ENCODE measurements at places on chromosomes 4 and X. TPM values are rescaled to one million over a fixed set of nuclear protein-coding genes. Genes with fewer than 3 reads are reported as not detected.

DNA sequence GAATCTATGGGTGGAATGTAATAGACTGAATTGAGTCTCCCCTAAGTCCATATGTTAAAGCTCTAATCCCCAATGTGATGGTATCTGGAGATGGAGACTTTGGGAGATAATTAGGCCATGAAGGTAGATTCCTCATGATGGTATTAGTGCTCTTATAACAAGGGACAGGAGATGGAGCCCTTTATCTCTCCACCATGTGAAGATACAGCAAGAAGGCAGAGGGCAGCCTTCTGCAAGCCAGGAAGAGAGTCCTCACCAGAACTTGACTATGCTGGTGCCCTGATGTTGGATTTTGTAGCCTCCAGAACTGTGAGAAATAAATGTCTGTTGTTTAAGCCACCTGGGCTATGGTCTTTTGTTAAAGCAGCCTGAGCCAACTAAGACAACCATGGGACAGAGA lies 76.4 kb upstream of the F8A3 start:
- DNase-seq, result no peak

DNA sequence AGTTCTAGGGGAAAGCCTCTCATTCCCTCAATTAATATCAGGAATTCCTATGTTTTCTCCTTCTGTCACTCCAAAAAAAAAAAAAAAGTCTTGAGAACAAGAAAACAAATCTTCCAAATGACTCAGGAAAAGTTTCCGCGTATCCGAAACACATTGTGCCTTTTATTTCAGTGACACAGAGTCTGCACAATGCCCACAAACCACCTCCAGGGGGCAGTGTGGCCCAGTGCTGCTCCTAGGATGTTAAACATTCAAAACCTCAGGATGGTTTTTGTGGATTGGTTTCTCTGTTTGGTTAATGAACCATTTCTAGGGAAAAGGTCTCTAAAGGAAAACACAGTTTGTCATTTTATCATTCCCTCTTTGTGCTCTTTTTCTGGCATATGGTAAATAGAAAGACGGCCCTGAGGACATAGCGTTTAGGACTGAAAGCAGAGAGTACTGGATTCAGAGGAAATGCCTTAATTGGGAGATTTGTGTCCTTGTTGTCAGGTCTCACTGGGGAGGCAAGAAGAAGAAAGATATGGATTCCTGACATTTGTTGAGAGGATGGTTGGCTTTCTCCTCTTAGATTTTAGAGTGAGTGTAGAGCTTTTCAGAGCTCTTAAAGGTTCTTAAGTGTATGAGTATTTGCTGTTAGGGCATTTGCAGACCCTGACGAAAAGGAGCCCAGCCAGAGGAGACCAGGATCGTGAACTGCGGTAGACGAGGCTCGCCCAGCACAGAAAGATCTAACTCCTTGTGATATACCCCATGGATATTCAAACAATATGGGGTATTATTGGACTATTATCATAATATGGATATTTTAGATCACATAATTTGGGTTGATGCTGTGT lies 65.7 kb upstream of the MAP9 start:
- DNase-seq, result peak; percentile 87

DNA sequence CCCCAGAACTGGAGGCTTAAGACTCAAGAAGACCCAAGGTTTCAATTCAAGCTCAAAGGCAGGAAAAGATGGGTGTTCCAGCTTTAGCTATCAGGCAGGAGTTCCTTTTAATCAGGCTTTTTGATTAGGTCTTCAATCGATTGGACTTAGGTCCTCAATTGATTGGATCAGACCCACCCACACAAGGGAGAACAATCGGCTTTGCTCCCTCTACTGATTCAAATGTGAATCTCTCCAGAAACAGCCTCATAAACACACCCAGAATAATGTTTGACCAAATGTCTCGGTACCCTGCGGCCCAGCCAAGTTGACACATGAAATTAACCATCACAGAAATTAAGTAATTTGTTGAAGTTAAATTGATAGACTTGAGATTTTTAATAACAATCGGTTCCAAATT lies 917.1 kb upstream of the FTHL17 start:
- no peak for DNase-seq

Gene PASD1
- not detected for total RNA-seq

Gene PHKA1
- total RNA-seq, result 3.1 TPM

- DNase-seq, result no peak
These were observed 56.4 kb downstream of the PDGFC start for GRCh38 chr4:156915221-156915620.

- DNase-seq, result no peak
These were observed 25.4 kb downstream of the RBPJ start for GRCh38 chr4:26346203-26346620.

- no peak for DNase-seq
These were observed 127.5 kb upstream of the OTUD4 start for GRCh38 chr4:145307763-145308430.

- DNase-seq, result no peak
These were observed 36.3 kb downstream of the DTHD1 start for GRCh38 chr4:36317721-36318120.

DNA sequence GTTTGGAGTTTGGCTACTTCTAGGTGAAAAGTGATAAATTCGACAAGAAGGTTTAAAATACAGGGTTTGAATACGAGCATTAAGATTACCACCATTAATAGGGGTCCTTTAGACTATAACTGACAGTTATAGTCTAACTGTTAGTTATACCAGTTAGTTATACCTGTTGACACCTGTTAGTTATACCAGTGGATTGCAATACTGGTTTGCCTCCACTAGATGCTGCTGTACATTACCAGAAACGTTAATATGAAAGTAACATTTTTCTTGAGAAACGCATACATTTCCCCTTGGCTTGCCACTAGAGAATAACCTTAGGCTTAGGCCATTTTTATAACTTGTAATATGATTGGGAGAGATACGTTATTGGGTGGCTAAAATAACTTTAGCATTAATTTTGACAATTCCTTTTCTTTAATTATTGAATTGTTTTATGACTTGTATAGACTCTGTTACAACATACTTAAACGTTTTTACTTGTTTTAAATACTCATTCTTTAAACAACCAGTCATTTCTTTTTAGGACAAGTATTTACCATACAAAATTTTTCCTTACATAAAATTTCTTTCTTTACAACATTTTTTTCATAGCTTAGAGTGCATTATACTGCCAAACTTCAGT lies 911.2 kb downstream of the FSTL5 start:
- no peak for DNase-seq

DNA sequence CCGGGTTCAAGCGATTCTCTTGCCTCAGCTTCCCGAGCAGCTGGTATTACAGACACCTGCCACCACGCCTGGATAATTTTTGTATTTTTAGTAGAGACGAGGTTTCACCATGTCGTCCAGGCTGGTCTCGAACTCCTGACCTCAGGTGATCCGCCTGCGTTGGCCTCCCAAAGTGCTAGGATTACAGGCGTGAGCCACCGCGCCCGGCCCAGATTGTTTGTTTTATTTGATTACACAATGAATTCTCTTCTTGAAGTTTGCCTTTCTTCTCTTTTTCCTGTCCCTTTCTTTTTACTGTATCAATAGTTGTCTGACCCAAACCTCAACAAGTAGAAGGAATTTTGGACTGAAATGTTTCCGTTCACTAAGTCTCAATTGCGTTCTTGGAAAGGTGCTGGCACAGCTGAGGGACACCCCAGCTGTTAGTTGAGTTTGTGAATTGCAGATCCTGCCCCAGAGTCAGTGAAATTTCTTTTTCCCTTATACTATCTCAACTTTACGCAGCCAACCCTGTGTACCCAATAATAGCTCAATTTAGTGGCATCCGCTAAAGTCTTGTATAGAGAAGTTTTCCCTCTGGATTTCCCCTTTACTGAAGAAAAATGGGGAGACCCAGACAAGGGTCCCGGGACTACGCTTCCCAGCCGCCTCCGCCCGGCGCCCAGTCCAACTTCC lies 639 bp upstream of the MTM1 start:
- no peak for DNase-seq

- DNase-seq, result no peak
These were observed 159.7 kb downstream of the ARHGAP10 start for GRCh38 chr4:147891476-147892115.

GRCh38 chrX:10379878-10380277 lies 223.1 kb downstream of the CLCN4 start:
- DNase-seq, result no peak

GRCh38 chr4:26084414-26084813 lies 170.4 kb downstream of the SMIM20 start:
- DNase-seq, result no peak

Gene INPP4B
- total RNA-seq, result 2.4 TPM

DNA sequence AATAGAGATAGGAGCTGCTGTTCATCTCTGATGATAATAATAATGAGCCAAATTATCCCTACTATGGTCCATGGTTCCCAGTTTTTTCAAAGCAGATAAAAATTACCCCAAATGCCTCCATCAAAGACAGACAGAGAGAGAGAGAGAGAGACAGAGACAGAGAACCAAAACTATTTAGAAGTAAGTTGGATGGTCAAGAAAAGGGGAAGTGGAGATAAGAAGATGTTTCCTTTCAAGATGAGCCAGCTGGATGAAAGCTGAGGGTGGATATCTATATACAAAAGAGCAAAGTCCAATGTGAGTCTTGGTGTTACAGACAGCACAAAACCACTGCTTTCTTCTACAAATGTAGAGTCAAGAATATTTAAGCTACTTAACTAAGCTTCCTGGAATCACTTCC lies 173.9 kb downstream of the GRIA3 start:
- DNase-seq, result no peak

Gene MAGEB1
- not detected for total RNA-seq

DNA sequence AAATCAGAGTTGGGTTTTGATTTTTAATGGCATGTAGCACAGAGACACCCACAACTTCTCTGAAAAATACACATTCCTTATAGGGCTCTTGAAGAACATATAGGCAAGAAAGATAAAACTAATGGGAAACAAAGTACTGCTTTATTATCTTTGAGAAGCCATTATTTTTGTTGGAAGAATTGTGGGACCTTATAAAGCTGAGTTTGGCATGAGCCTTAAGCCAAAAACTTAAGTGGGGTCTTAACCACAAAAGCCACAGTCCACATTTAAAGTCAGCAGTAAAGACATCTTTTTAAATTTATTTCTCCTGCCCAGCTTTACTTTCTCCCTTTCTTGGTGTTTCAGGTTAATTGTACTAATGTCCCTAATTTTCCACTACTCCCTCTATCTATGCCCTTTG lies 1297.3 kb downstream of the C4orf33 start:
- no peak for DNase-seq

- DNase-seq, result no peak
These were observed 752.9 kb downstream of the RAPGEF2 start for GRCh38 chr4:159855731-159856130.

Gene NDST4
- 5.6 TPM for total RNA-seq

Gene SRPK3
- total RNA-seq, result not detected

DNA sequence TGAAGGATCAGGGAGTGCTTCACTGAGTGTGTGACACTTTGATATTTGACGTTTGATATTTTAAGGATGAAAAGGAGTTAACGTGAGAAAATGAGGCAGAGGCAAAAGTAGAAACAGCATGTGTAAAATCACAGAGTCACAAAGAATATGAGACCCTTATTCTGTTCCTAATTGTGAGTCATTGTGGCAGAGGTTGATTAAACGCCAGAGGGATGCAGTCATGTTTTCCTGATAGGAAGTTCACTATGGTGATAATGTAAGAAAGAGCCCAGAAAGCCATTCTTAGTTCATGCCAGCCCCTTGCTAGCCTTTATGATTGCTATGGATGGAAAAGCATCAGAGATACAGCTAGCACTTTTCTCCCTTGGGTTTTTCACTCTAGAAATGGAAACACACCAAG lies 33.5 kb upstream of the IGSF1 start:
- DNase-seq, result no peak

DNA sequence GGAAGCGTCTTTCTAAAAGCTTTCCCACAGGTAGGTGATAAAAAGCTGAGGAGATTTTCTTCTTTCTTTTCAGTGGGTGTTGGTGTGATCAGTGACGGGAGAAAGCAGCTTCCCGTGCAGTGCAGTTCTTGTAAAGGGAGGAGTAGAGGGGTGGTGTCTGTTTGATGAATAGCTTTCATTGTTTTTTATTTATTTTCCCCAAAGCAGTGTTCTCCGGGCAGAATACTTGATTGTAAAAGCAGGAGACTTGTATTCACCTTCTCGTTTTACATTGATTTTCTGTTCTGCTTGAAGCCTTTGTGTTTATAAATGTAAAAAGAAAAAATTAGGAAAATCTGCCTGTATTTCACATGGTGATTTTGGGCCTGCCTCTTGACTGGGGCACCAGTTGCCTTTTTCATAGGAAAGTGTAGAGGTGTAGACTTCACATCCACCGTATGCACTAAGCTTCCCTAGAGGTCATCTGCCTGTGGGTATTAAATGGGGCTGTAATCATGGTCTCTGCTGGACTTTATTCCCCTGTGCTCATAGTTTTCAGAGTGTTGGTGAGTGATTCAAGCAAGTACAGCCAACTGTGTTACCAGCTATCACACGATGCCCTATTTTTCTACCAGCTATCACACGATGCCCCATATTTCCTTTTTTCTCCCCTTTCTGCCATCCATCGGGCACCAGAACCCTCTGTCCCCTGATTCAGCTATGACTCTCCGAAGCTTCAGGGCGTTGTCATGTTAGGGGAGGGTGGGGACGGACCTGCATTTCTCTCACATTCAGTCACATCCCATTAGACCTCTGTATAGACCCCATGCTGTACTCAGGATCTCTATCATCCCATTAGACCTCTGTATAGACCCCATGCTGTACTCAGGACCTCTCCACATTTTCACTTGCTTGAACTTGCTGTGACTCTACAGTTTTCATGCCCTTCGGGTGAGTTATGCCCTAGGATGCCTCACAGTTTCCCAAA lies 526.5 kb downstream of the TRIML1 start:
- DNase-seq, result no peak

DNA sequence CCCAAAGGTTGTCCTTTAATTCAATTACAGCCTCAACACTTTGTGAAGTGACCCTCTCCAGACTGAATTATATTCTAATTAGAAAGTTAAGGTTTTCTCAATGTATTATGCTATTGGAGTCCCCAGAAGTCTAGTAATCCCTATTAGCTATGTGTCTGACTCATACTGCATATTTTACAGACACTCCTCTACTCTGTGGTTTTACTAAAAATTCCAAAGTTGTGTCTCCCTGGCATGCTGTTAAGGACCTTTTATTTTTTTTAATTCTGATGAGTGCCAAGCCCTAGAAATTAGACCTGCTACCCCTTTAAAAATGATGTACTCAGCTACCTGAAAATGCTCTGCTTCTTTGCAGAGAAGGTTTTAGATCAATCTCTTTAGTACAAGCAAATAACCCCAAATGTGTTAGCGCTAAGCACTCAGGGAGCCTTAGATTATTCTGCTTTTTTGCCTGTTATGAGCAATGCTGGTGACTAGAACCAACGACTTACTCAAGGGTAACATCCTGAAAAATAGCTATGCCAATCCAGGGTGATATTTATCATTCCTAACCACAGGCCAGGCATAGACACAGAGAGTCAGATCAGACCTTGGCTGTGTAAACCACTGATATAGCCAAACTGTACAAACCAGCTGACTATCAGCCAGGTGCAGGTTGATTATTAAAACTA lies 26.1 kb upstream of the CXCL13 start:
- no peak for DNase-seq

Gene CACNA1F
- total RNA-seq, result 0.47 TPM

DNA sequence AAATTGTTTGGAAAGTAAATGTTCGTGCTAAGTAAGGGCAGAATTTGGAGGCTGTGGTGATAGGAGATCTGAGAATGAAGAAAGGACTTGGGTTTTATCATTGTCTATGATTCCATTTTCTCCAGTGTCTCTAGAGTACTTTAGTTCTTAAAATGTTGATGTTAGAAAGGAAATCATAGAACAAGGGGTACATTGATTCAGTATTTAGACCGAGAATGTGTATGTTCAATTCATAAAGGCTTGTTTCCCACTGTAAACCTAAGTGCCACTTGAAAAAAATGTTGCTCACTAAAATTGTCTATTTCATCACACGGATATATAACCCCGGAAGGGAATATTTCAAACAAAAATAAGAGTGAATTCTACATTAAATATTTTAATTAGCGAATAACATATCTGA lies 159.3 kb upstream of the ETNPPL start:
- DNase-seq, result no peak

All from glutamatergic neuron (in vitro differentiated cells).